ENCODE measurements at places on chromosomes 2 and 18.

DNA sequence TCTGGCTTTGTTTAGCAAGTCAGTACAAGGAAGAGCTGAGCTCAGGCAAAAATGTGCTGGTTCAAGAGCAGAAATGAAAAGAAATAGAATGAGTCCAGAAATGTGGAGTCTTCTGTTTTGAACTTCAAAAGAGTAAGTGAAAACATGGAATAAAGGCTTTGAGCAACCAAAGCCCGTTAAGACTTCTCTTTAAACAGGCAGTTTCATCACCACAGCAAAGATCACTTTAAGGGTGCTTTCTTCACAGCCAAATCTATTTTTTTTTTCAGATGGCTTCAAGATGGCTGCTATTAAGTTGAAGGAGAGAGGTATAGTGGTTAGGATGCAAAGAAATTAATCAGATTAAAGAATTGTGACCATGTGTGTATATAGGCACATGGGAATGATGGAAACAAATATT lies 2.0 kb upstream of the CHRNA1 start:
- DNase-seq, result no peak

DNA sequence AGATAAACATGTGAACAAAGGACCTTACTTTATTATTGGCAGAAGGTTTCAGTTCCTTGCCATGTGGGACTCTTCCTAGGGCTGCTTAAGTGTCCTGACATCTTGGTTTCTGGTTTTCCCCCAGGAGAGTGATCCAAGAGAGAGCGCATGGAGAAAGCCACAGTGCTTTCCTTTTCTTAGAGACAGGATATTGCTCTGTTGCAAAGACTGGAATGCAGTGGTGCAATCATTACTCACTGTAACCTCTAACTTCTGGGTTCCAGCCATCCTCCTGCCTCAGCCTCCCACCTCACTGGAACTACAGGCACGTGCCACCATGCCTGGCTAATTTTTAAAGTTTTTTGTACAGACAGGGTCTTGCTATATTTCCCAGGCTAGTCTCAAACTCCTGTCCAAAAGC lies 38.1 kb upstream of the TCF7L1 start:
- DNase-seq, result no peak

DNA sequence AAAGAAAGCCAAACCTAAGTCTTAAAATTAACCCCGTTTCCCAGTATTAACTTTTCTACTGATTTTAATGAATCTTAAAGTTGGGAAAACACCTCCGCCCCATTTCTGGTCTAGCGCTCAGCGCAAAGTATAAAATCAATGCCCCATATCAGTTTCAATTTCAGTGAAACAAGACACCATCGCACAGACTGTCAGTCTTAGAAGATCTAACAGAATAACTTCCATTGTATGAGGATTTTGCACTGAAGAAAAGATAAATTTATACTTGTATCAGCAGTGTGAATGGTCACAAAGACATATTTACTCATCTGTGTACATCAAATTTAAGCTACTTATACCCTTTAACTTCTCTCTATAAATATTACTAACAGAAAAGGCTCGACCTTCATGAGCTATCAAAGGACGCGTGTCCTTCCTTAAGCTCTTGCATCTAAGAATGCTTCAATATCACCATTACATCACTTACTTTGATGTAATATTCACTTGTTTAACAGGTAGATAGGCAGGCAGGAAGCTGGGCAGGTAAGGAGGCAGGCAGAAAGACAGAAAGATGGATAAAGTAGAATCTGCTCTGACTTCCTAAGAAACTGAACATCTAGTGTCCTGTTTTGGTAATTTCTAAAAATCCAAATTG lies 183.0 kb downstream of the TCF4 start:
- DNase-seq, result peak; percentile 49

GRCh38 chr2:227006189-227006897 lies 157.7 kb downstream of the COL4A4 start:
- DNase-seq, result peak; percentile 91

GRCh38 chr2:213164263-213164662 lies 12.9 kb upstream of the IKZF2 start:
- DNase-seq, result no peak

- no peak for DNase-seq
Measured at GRCh38 chr2:200279857-200280256, 26.6 kb upstream of the SPATS2L start.

GRCh38 chr2:102110171-102110570 lies 32.4 kb upstream of the IL1R1 start:
- DNase-seq, result no peak

DNA sequence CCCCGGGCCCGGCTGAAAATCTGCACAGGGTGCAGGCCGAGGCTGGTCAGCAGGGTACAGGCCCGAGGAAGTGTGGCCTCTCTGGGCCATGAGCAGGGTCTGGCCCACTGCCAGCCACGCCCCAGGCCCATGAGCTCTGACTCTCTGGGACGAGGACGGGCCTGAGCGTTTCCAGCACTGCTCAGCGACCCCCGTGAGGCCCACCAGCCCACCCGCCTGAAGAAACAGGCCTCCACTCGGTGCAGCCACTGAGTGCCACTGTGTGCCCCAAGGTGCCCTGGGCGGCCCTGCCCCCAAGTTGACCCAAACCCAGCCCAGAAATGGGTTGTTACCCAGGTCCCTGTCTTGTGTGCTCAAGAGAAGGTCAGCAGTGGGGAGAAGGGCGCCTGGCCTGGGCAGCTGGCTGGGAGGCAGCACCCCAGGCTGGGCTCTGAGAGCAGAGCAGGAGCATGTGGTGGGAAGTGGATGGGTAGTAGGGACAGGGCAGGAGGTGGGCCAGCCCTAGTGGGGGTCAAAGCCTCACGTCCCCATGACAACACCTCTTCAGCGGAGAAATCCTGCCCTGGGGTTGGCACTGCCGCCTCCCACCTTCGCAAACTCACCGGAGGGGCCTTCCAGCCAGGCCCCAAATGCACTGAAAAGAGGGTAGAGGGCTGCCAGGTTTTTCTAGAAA lies 2.1 kb upstream of the SNED1 start:
- no peak for DNase-seq

GRCh38 chr18:62170857-62171256 lies 16.0 kb downstream of the PIGN start:
- no peak for DNase-seq

All from NCI-H69 (cell line).